ENCODE measurements at places on chromosomes 1 and 21.

- no peak for DNase-seq
These were observed 5.3 kb upstream of the GPR88 start for GRCh38 chr1:100532645-100533044.

GRCh38 chr1:114979278-114979891 is 50.2 kb upstream of the TSHB start:
- DNase-seq, result peak; percentile 65

DNA sequence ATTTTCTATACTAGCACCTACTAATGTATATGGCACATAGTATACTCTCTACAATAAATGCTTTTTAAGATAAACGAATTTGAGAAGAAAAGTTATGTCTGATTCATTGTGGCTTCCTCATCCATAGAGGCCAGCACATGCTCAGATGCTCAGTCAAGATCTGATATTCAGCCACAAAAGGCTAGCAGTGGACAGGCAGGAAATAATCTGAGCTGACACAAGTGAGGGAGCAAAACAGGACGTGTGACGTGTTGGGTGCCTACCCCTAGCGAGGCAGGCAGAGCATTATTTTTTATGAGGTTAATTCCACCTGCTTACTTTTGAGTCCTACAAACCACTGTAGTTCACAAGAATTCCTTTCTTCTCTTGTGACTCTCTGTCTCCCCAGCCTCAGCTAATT is 550.9 kb downstream of the SMYD3 start:
- DNase-seq, result no peak

- DNase-seq, result no peak
These were observed 189.8 kb upstream of the PLXNA2 start for GRCh38 chr1:208433971-208434370.

DNA sequence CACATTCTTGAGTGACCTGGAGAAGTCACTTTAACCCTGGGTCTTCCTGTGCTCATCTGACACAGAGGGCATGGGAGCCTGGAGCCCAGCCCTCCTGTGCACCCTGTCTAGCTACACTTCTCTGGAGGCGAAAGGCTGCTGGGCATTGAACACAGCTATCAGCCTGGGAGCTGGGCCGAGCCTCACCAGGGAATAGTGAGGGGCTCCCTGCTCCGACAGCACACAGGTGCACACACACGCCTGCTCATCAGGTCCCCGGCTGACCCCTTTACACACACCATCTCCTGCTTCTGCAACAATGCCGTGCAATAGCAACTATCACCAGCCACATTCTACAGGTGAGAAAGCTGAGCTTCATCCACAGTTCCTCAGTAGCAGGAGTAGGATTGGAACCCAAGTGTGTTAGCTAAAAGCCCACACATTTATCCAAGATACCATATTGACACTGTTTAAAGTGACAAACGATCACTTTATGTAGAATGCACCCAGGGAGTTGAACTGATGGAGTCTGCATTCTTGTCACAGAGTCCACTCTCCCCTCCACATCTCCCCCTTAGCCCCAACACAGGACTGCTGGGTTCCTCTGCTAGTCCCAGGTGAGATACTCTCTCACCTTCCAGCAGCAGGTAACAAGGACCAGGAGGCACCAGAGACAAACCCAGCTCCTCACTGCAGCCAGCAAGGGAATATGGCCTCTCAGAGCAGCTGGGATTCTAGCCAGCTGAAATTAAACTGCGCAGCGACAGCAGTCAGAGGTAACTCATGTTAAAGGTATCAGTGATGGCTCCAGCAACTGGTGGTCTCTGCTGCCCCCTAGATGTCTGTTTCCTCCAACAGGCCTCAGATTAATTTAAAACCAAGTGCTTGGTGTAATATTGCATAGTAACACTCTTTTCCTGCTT is 18.3 kb upstream of the CAPN8 start:
- DNase-seq, result peak; percentile 46

DNA sequence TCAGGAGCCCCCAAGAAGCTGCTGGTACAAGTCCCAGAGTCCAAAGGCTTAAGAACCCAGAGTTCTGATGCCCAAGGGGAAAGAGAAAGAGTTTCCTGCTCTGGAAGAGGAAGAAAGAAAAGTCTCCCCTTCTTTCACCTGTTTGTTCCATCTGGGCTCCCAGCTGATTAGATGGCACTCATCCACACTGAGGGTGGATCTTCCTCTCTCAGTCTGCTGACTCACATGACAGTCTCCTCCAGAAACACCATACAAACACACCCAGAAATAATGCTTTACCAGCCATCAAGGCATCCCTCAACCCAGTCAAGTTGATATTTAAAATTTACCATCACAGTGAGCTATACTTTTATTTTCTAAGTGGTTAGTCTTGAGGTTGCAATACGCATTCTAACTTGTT is 257.9 kb downstream of the PAPPA2 start:
- DNase-seq, result no peak

All from stimulated activated CD8-positive, alpha-beta memory T cell treated with anti-CD3 and anti-CD28 coated beads, Interleukin-15, amount 100 ng/mL, for 1 hour (primary cell).